A549 treated with DMSO at 1 μM for 4 hours (cell line): ENCODE measurements at places on chromosomes 6 and 20. TPM values are rescaled to one million over a fixed set of nuclear protein-coding genes. Genes with fewer than 3 reads are reported as not detected.

HDGFL1 gene
- total RNA-seq = not detected in 5 replicates

APOBEC2 gene
- not detected in 5 replicates for total RNA-seq

ADGB gene
- not detected in 5 replicates for total RNA-seq

CALHM4 gene
- total RNA-seq = not detected in 5 replicates

MROH8 gene
- total RNA-seq = 0.62 to 1.1 TPM (median 1.00 TPM) in 5 replicates

OPRM1 gene
- not detected in 5 replicates for total RNA-seq

CTSA gene
- 101 to 131 TPM (median 116 TPM) in 5 replicates for total RNA-seq

LRP11 gene
- total RNA-seq = 32.7 to 48.4 TPM (median 43.0 TPM) in 5 replicates

UCKL1 gene
- 22.8 to 34.9 TPM (median 29.4 TPM) in 5 replicates for total RNA-seq

PRL gene
- total RNA-seq = not detected in 5 replicates

UBE2J1 gene
- 13.3 to 18.4 TPM (median 16.1 TPM) in 5 replicates for total RNA-seq

CAP2 gene
- total RNA-seq = 13.1 to 15.9 TPM (median 14.3 TPM) in 5 replicates

SHLD1 gene
- 6.7 to 8.1 TPM (median 7.7 TPM) in 5 replicates for total RNA-seq

CPXM1 gene
- not detected in 5 replicates for total RNA-seq
